ENCODE measurements at places on chromosomes 1 and 21.

- no peak for DNase-seq
Measured at GRCh38 chr1:30808067-30808662, 50.6 kb upstream of the LAPTM5 start.

- DNase-seq: no peak
Measured at GRCh38 chr21:42219606-42220137, 732 bp downstream of the ABCG1 start.

DNA sequence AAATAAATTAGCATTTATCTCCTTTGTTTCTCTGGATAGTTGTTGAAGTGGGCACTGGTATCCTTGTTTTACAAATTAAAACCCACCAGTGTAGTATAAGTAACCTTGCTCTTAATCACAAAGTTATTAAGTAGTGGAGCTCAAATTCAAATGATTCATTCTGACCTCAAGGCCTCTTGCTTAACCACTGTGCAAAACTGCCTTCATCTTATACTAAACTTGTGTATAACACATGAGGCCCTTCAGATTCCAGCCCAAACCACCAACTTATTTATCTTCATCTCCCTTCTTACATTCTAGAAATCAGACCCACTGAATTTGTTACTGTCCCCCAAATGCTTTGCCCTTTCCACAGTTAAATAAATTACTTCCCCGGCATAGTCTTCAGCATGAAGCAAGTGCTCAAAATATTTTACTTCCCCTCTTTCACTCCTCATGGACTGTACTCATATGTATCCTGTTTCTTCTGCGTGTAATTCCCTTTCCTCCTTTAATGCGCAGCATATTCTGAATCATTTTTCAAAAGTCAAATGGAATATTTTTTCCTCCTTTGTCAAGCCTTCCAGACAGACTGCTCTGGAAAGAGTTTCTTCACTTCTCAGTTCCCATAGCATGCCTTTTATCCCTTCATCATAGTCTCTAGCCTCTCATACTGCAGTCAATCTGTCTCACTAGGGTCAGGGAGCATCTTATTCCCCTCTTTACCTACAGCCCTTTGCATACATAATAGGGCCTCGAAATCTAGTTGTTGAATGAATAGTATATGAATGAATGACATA is 19.0 kb upstream of the DNASE2B start:
- no peak for DNase-seq

- no peak for DNase-seq
Measured at GRCh38 chr21:39148975-39149374, 34.3 kb downstream of the PSMG1 start.

GRCh38 chr1:6998267-6998666 is 213.0 kb downstream of the CAMTA1 start:
- DNase-seq: no peak

- DNase-seq: no peak
Measured at GRCh38 chr1:222225316-222225691, 322.6 kb downstream of the HHIPL2 start.

GRCh38 chr1:158839566-158839965 is 8.4 kb downstream of the MNDA start:
- DNase-seq: no peak

DNA sequence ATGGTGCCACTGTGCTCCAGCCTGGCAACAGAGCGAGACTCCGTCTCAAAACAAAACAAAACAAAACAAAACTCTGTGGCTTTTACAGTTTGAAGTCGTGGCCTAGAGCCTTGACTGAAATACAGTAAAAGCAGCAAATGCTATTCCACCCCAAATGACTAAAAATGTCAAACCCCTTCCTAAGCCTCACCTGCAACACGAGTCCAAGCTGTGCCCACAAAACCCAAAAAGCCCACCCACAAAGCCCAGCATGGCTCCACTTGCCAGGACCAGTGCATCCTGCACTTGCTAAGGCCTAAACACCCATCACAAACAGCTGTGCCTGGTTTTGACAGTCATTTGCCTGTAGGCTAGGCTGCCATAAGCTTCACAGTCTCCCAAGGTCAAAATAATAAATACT is 21.3 kb downstream of the VAV3 start:
- no peak for DNase-seq

DNA sequence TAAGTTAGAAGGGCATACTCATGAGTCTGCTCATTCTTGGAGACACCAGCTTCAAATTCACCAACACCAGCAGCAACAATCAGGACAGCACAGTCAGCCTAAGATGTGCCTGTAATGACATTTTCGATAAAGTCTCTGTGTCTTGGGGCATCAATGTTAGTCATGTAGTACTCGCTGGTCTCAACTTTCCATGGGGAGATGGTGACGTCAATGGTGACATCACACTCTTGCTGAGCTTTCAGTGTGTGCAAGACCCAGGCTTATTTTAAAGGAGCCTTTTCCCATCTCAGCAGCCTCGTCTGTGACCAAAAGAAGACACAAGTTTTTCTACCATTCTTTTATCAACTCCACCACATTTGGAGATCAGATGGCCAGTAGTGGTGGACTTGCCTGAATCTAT is 75.5 kb downstream of the SERINC2 start:
- DNase-seq: no peak

DNA sequence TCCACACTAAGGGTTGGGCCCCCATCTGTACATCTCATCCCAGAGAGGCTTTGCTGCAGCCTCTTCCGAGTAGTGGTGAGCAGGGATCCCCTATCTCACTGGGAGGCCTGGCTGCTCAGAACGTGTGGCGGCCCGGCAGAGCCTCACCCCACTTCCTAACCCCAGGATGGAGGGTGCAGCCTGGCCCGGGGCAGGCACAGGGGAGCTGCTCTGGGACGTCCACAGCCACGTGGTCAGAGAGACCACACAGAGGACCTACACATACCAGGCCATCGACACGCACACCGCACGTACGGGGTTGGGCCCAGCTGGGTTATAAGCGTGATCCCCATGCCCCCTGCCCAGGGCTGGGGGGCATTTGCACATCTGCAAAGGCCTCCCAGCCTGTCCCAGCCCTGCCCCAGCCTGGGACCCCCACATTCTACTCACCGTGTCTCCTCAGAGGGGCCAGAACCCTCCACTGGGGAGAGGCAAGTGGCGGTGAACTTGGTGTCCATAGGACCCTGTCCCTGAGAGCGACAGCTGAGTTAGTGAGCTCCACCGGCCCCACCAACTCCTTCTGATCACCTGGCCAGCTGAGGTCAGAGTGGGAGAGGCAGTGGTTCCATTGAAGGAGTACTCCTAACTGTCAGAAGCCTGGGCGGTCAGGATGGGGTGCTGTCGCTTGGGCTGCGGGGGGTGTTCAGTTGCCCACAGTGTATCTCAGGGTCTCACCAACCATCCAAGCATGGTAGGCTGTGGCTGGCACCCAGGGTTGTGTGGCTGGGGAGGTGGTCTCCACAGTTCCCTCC is 41.2 kb downstream of the TRIM11 start:
- DNase-seq: no peak

DNA sequence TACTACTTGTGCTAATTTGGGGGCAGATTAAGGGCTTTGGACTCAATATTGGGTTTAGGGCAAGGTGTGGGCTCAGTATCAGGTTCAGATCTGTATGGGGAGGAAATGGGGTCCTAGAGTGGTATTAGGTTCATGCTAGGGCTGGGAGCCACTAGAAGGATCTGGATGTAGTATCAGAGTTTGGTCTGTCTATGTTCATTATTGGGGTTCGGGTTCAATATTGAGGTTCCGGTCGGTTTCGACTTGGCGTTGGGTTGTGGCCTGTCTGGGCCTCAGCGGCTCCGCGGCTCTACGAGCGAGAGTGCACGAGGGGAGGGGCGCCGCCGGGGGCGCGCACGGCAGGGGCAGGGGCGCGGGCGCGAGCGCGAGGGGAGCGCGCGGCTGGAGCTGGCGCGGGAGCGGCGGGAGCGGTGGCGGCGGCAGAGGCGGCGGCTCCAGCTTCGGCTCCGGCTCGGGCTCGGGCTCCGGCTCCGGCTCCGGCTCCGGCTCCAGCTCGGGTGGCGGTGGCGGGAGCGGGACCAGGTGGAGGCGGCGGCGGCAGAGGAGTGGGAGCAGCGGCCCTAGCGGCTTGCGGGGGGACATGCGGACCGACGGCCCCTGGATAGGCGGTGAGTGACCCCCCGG is at the start of gene PTPRF:
PTPRF (plus strand) TSS at position 401 of the 624 bp plus-strand sequence. CDS start 14,193 bp downstream, outside the sequence.
- no peak for DNase-seq

DNA sequence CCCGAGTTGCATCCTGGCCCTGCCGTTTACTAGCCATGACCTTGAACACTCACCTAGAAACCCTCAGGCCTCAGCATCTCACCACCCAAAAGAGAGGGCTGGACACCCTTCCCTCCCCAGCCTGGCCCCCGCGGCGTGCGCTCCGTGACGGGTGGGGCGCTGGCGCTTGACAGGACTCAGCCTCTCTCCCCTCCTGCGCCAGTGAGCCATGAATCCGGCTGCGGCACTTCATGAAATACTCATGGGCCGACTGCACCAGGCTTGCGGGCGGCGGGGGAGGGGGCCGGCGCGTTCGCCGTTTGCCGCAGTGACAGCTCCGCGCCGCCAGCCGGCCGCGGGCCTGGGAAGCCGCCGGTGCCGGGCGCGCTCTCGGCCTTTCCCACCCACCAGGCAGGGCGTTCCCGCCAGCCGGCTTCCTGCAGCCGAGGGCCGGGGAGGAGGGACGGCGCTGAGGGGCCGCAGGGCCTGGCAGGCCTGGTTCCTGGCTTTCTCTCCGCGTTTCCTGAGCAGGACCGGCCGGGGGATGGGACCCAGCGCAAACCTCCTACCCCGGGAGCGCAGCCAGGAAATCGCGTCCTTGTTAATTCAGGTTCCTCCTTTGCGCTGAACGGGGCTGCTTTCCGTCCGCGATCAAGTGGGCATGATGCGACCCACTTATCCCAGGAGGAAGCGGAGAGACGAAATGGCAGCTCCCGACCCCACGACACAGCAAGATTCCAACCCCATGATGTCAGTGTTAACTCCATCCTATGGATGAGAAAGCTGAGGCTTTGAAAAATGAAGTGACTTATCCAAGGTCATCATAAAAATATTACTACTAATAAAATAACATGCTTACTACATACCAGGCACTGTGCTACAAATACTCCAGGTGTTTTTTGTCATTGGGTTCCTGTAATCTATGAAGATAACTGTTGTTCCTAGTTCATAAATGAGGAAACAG is 9.1 kb upstream of the LUZP1 start:
- peak; percentile 80 for DNase-seq

DNA sequence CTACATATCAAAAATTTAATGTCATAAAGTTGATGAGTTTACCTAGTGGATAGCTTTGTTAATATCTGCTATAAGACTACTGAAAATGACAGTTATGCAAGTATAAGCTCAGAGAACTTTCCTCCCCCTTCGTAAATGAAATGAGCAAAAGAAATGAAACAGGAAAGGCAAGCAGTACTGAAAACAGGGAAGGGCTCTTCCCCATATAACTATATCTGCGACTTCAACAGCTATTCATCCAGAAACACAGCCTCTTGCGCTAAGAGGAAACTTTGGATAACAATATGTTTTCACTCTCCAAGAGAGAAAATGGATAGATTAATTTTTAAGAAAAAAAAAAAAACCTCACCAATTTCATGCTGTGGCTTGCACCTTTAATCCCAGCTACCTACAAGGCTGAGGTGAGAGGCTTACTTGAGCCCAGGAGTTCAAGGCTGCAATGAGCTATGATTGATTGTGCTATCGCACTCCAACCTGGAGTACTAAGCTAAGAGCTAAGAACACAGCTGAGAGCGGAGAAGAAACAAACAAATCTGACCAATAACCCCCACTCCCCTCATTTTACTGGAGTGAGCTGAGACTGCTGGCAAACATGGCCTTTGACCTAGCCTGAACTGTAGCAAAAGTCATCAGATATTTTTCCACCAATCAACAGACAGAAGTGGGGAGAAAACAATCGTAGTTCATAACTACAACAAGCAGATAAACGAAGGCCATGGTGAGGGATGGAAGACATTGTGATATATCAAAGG is 29.0 kb downstream of the METTL18 start:
- no peak for DNase-seq

GRCh38 chr21:42311816-42312625 is 3.2 kb downstream of the TFF3 start:
- DNase-seq: no peak
